ENCODE measurements at places on chromosomes 13 and 19.

DNA sequence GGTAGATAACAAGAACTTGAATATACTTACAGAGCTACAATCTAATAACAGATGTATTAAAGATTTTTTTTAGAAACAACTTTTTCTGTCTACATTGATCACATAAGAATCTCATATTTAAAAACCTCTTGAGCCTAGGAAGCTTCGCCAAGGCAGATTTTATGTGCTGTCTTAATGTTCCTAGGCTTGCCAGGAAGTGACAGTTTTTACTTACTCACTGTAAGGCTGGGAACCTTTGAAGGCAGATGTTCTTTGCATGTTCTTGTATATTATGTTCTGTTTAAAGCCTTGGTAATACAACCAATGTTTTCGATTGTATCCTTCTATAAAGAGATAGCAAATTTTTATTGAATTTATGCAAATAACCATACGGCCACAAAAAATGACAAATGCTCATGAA lies 492.7 kb downstream of the GPC5 start:
- no peak for DNase-seq

- DNase-seq, result no peak
These were observed 28.2 kb downstream of the ELL start for GRCh38 chr19:18493440-18494266.

- no peak for DNase-seq
These were observed 224.7 kb downstream of the ZNF536 start for GRCh38 chr19:30596813-30597399.

- DNase-seq, result no peak
These were observed 7.7 kb upstream of the CIRBP start for GRCh38 chr19:1261538-1261797.

GRCh38 chr13:42612021-42612765 lies 38.2 kb downstream of the TNFSF11 start:
- DNase-seq, result no peak

DNA sequence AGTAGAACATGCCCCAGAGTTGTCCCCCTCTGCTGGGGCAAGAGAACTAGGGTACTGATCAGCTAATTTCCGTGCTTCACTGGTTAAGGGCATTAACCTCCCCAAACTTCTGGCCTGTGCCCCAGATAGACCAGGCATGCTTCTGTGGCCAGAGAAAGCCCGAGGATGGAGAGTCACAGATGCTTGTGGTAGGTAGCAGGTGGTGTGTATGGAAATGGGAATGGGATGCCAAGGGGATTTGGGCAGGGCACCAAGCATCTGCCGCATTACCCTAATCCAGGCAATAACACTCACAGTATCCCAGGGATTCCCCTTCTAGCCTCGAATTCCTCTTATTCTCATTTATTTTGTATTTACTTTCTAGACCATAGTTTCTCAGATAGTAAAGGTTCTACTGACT lies 124.8 kb upstream of the KLF12 start:
- DNase-seq, result no peak

DNA sequence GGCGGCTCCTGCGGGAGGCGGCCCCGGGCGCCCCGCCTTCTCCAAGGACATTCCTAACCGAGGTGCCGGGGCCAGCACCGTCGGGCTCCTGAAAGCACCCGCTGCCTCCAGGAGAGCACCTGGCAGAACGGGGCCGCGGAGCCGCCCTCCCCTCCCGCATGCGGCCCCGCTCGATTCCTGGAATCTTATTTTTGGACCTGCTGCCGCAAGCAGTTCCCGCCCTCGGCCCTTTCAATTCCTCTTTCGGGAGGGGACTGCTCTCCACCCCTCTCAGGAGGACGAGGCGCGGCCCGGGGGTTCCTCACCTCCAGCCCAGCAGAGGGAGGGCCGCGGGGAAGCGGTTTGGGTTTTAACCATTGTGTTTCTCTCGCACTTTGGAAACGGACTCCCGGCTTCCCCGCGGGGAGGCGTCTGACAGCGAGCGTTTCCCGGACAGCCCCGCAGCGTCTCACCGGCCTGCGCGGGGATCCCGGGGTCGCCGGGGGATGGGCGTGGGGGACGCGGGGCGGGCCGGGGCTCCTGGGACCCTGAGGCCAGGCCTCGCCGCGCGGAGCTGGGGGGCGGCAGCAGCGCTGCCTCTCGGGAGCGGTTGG lies 849 bp downstream of the GAS6 start:
- DNase-seq, result no peak

DNA sequence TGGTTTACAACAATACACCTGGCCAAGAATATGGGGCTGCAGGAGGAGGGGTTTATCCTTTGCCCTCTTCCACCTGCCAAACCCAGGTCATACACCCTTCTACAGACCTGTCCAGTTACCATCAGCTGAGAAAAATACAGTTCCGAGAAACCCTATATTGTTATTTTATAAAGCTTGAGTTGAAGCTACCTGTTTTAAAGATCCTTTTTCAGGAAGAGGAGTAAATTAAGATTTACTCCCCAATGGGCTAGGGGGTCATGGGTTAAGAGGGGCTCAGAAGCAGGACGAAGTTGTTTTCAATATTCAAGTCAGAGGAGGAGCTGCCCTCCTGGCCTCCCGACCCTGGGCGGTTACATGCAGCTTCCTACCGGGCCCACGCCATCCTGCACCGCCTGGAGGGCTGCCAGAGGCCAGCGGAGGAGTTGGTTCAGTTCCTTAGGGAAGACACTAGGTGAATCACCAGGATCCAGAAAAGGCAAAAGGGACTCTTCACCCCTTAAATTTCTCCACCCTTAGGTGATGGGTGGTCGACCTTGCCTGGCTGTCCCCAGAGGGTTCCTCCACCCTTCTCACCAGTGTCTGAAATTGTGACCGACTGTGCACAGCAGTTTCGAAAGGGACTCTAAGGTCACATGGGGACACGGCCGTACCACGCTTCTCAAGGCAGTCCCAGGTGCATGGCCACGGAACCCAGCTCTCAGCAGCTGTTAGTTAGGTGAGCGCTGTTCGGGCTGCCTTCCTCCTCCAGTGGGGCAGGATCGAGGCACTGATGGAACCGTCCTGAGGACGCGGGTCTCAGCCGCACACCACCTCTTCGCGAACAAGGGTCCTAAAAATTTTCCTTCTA lies 1.2 kb downstream of the GJB2 start:
- DNase-seq, result no peak

DNA sequence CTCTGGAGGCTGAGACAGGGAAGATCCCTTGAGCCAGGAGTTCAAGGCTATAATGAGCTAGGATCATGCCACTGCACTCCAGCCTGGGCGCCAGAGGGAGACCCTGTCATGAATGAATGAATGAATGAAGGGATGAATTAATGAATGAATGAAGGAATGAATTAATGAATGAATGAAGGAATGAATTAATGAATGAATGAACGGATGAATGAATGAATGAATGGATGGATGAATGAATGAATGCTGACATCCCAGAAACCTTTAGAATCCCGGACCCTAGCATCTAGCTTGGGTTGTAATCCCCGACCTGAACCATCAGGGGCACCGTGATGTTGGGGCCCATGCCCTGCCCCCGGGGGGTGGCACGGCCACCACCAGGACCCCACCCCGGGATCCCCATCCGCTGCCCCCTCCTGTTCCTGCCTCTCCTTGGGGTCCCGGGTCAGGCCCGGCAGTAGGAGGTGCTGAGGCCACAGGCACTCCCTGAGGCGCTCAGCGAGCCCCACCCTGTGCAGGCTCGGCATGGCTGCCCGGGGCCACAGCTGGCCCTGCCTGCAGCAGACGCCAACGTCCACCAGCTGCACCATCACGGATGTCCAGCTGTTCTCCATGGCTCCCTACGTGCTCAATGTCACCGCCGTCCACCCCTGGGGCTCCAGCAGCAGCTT lies 3.4 kb downstream of the EBI3 start:
- no peak for DNase-seq

GRCh38 chr19:51398096-51398704 lies 7.8 kb upstream of the C19orf84 start:
- DNase-seq, result no peak

DNA sequence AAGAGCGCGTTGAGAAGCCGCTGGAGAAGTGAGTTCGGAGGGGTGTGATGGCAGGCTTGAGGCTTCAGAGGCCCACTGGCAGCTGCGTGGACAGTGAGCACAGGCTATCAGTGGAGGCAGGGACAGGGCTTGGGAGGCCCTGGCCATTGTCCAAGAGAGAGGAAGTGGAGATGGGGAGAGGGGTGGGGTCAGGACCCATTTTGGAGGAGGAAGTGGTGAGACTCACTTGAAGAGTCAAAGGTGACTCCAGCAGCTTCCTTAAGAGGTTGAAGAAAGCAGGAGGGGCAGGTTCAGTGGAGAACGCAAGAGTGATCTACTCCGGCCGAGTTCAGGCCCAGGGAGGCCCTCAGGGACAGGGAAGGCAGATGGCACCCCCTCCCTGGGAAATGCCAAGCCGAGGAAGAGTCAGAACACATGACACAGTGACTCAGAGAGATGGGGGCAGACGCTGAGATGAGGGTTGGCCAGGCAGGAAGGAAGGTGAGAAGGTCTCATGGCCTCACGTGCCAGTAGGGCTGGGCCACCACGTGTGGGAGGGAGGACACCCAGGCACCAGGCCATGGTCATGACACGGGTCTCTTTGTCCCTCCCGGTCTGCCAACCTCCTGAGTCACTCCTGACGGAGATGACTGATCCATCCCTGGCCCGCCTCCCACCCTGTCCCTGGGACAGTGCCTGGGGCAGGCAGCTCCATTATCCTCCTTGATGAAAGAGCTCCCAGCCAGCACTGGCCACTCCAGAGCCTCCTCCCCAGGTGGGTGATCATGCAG lies 10.1 kb upstream of the CD22 start:
- no peak for DNase-seq

DNA sequence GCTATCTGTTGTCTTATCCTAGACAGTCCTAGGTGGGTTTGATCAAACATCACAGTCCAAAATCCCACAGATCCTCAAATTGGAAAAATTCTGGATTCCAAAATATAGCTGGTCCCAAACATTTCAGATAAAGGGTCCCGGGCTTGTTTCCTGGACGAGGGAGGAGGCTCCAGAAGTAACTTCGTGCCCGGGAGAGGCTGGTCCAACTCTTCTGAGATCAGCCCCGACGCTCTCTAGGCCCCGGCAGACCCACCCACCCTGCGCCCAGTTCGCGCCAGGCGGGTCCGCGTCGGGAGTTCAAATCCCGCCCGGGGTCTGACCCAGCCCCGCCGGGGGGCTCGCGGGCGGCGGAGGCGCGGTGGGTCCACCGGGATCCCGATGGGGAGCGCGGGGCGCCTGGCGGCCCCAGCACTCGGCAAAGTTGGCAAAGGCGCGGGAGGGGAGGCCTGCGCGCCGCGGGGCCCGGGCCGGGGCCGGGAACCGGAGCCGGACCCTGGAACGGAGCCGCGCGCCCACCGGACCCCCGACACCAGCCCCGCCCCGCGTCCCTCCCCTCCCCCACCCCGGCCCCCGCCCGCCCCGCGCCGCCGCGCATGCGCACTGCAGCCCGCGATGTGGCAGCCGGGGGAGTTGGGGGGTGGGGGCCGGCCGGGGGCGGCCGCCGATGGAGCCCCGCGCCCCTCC lies 513 bp downstream of the MIER2 start:
- no peak for DNase-seq

- DNase-seq, result peak; percentile 86
These were observed 3.5 kb downstream of the RASA3 start for GRCh38 chr13:114128624-114129522.

DNA sequence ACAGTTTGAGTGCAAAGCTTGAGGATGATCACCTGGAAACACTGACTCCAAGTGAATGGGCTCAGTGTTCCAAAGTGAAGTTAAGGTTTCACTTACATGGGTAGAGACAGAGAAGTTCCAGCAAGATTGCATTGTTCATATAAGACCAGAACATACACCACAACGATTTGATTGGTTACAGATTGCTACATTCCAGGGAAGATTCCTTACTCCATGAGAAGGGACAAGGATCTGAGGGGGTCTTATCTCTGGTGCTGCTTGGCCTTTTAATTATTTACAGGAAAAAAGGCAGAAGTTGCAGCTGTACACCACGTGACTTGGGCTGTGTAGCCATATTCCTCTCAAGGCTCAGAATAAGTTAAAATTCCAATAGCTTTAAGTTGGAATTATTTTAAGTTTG lies 12.3 kb downstream of the WDFY2 start:
- no peak for DNase-seq

DNA sequence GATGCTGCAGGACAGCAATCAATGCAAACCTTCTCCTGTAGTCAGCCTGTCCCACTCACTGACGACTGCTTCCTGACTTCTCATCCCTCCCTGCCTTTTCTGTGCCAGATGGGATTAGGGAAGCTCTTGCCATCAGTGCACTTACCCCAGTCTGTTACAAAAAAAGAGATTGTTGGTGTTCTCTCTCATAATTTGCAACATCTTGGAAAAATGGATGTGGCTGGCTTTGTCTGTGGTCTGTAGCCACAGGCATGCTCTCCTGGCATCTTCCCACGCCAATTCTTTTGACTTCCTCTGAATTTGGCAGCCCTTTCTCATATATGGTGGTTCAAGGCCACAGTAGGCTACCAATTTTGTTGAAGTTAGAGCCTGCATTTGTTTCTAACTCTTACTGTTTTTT lies 11.6 kb upstream of the HTR2A start:
- no peak for DNase-seq

DNA sequence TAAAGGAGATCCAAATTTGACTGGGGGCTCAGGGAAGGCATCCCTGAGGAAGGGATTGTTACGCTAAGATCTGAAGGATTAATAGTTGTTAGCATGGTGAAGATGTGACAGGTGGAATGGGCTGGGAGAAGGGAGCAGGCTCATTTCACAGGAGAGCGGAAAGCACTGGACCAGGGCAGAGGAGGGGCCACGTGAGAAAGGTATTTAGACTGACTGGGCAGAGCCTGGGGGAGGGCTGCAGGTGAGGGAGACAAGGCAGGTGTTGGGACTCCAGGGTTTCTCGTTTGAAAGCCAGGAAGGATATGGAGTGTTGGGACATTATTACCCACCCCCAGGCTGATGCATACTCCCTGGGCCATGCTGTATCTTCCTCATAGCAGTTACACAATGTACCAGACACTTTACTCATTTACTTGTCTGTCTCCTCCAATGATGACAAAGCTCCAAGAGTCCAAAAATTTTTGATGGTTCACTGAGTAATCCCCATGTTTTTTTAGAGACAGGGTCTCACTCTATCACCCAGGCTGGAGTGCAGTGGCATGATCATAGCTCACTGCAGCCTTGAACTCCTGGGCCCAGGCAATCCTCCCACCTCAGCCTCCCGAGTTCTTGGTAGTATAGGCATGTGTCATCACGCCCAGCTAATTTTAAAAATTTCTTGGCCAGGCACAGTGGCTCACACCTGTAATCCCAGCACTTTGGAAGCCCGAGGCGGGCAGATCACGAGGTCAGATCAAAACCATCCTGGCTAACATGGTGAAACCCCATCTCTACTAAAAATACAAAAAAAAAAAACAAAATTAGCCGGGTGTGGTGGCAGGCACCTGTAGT lies 2.3 kb downstream of the TRAPPC6A start:
- no peak for DNase-seq

GRCh38 chr19:43594710-43595604 lies 977 bp downstream of the IRGQ start:
- peak; percentile 53 for DNase-seq

- DNase-seq, result no peak
These were observed 20.7 kb downstream of the SH3GL1 start for GRCh38 chr19:4379383-4380253.
